NCI-H748 treated with DMSO at 0.1 percent for 48 hours (cell line): ENCODE measurements at places on chromosomes 2 and 18.

DNA sequence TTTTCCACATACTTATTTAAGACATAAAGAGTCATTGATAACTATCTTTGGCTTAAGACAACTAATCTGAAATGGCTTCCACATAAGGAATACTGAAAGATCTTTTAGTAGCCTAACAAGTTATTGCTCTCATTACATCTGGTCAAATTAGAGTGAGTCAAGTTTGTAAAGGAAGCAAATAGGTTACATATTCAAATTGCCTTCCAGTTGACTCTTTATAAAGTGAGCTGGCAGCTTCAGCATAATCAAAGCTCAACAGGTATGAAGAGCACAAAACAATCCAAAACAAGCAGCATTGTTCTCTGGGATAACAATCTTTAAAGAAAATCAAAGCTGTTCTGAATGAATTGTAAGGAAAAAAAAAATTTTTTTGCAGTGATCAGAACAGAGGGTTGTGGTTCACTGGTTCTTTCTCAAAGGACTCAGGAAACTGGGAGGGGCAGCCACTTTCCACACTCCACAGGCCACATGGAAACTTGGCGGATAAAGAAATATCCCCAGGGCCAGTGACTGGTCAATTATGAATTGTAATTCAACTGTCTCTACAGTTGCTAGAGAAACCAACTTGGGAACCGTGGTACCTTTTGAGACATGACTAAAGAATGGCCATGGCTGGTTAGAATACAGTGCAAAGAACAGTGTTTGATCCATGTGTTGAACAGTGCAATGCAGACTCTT, 369.3 kb upstream of the KCNH7 start:
- DNase-seq, result no peak

DNA sequence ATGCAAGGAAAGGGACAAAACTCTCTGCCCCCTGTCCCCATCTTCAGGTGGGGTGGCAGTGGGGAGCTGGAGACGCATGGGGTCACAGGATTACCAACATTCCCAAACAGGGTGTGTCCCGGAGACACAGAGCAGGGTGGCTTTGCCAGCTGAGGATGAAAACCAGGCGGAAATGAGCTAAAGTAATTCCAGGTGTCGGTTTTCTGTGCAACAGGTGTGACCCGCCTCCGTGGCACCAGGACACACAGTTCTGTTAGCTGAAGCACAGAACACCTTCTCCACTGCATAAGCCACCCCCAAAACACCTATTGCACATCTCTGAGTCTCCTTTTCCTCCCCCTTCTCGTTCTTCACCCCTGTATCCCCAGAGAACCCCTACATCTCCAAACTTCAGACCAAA, 122.7 kb upstream of the GLI2 start:
- DNase-seq, result no peak

GRCh38 chr2:237600205-237600846, 9.8 kb upstream of the RAB17 start:
- DNase-seq, result no peak

DNA sequence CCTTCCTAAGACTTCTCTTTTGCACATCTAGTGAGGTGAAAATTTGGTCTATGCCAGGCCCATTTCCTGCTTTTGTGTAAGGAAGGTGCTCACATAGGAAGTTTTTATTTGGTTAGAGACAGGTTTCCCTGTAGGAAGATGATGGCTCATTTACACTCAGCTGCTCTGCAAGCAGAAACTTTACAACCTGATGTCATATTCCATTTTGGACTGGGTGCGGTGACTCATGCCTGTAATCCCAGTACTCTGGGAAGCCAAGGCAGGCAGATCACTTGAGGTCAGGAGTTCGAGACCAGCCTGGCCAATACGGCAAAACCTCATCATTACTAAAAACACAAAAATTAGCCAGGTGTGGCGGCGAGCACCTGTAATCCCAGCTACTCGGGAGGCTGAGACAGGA, 35.8 kb downstream of the CASP10 start:
- no peak for DNase-seq

- no peak for DNase-seq
These were observed 21.6 kb downstream of the MERTK start for GRCh38 chr2:111919794-111920608.

DNA sequence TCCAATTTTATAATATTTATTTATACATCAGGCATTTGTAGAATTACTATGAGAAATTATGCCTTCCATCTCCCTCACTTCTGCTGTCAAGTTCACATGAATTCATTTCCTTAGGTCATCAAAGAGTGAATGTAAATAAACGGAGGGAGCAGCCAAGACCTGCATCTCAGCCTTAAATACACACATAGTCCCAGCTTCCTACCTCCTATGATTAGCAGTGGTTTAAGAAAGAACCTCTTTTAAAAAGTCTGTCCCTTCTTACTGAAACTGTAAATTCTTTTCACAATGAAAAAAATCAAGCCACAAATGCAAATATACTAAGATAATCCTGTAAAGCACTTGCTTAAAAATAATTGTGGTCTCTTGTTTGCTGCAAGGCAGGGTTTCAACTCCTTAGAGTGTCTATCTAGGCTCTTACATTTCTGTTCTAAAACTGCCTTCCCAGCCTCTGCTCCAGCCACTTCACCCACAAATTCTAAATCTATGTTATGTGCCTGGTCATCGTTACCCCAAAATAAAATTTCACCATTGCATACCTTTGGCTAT, 532.7 kb upstream of the FSHR start:
- no peak for DNase-seq

- DNase-seq, result no peak
These were observed 217.7 kb downstream of the ZBTB7C start for GRCh38 chr18:48191494-48191893.

DNA sequence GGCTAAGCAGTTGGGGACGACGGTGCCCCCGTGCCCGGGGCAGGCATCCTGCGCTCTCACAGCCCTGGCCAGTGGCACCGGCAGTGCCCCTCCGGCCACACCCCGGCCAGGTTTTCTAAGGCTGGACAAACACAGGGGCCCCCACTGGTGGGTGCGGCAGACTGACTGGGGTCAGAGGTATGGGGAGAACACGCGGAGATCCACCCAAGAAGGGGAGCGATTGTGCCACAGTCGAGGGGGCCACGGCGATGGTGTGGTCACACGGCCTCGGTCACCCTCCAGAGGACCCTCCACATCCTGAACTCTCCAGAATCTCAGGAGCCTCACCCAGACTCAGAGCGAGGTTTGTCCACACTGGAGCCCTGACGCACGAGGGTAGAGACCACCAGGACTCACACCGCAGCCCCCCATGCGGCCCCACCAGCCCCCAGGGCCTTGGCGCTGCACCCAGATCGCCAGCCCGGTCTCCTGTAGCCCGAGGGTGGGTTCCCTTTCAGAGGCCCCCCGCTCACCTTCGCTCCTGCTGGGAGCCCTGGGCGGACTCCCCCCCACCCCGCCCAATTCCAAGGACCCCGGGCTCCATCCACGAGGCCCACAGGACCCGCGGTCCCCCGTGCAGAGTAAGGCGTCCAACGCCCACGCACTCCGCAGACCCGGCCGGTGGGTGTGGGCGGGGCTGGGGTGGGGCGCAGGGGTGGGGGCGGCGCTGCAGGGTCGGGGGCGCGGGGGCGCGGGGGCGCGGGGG, 15.2 kb downstream of the PDCD1 start:
- DNase-seq, result no peak

DNA sequence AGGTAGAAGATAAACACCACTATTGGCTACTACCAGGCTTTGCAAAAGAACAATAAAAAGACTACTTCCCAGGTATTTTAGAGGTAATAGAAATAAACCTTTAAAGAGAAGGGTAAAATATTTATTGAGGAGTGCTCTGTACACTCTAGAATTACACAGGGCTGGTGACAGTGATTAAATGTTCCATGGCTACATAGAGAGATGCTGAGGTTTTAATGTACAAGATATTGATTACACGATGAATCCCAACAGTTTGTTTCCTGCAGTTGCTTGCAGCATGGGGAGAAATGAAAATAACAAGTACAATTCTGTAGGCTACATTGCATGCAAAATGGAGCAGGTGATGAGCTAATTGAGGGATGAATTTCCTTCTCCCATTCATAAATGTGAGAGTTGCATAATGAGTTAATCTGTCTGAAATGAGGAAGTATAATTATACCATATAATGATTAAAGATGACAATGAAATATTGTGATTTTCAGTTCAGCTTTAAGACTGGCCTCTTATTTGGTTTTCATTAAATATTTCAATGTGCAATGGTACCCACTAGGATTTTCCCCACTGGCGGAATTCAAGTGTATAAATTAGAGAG, 266.1 kb downstream of the SOCS6 start:
- peak; percentile 71 for DNase-seq

DNA sequence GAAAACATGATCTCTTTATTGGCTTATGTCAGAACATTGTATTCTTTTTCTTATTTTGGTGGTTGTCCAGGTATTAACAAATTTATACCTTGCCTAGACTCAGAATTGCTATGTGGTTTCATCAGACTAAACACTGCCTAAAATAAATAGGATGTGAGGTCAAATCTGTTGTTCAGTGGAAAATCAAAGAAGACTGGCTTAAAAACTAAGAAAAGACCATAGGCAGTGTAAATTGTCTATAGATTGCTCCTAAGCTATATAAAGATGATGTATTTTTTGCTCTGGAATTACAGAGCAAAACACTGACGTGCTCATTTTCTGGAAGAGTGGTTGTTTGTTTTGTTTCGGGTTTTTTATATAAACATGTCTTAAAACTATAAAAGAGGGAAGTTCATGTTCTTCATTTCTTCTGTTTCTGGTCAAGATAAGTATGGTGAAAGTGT, 266.0 kb downstream of the ALPK2 start:
- DNase-seq, result no peak
